ENCODE measurements at places on chromosomes 4 and X.

- DNase-seq: no peak
These were observed 33.9 kb downstream of the GPRIN3 start for GRCh38 chr4:89273741-89274141.

GRCh38 chrX:104621781-104622180 is 55.8 kb downstream of the IL1RAPL2 start:
- no peak for DNase-seq

GRCh38 chr4:113157086-113157857 is 107.8 kb downstream of the ANK2 start:
- DNase-seq: no peak

GRCh38 chr4:32689518-32689917 is 1969.3 kb downstream of the PCDH7 start:
- no peak for DNase-seq

DNA sequence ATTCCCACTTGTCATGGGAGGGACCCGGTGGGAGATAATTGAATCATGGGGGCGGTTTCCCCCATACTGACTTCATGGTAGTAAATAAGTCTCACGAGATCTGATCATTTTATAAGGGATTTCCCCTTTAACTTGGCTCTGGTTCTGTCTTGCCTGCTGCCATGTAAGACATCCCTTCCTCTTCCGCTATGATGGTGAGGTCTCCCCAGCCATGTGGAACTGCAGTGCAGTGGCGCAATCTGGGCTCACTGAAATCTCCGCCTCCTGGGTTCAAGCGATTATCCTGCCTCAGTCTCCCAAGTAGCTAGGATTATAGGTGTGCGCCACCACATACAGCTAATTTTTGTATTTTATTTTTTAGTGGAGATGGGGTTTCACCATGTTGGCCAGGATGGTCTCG is 2.9 kb downstream of the HPGDS start:
- peak; percentile 2 for DNase-seq

GRCh38 chrX:91066104-91066503 is 368.5 kb upstream of the PABPC5 start:
- DNase-seq: no peak

DNA sequence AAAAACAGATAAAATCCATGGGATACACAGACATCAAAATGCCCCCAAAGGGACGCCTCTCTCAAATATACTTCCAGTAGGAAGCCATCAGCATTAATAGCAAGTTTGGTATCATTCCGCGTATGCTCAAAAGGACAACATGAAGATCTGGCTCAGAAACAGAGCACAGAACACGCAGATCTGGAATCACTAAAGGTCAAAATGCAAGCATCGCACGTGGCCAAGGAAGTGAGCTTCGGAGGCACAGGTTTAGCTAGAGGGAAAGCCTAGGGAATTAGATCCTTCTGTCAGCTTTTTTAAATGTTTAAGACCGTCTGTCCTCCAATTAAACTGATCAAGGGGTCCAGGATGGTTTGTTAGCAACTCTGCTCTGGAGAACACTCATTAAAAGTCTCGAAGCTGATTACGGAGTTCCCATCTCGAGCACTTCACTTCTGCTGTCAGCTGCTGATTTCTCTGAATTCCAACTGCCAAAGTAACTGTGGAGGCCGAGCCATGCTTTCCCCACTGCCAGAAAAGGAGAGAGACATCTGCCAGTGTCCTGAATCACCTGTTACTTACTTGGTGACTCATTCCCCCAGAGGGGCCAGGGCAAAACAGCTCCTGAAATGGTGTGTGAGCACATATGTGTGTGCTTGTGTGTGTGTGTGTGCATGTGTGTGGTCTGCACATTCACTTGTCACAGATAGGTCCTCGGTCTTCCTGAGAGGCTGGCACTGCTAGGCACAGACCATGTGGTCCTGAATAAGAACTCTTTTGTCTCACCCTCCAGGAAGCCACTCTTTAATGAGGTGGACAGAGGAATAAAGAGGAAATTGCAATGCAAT is 177.7 kb upstream of the PPARGC1A start:
- DNase-seq: no peak

DNA sequence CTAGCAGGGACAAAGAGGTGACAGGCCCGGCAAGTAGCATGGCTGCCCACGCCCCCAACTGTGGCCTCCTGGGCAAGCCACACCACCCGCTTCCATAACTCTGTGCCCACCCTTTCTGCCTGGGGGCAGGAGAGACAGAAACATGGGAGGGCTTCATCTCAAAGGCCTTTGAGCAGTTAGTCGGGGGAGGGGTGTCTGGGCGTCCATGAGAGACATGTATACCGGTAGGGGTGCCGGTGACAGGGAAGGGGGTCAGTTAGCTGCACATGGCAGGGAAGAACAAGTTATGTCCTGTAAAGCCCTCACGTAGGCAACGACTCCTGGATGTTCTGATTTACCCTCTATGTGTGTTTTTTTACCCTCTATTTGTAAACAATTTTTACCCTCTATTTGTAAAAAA is 9.3 kb downstream of the PDZD4 start:
- DNase-seq: no peak

DNA sequence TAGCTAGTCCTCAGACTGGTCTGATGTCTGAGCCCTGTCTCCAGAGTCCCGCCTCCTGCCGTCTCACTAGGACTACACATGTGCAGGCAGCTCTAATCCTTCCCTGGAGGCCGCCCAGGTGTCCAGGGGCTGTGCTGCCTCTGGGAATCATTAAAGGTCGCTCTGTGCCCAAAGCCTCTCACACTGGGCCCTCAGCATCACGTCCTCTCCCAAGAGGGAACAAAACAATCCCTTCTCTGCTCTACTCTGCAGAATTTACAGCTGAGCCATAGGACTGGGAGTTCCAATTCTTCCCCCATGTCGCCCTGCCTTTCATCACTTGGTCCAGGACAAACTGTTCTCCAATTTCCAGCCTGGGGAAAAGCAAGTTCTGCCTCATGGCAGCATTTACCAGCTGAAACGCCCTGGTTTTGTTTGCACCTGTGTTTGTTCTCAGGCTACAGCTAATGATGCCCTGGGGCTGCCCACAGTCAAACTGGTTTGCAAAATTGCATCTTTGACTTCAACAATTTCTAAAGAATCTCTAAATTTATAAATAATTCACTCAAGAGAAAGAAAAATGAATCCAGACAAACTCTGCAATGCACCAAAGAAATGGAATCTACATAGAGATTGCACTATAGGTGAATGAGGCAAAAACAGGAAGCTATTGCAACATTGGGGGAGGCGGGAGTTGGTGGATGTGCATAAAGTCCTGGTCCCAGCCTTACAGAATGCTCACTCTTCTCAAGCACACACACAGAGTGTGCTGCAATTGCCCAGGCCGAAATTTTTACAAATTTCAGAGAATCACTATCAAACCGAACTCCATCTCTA is 7.2 kb upstream of the MRFAP1 start:
- no peak for DNase-seq

GRCh38 chrX:15059474-15059873 is 186.3 kb downstream of the MOSPD2 start:
- DNase-seq: no peak
